ENCODE measurements at places on chromosomes 4 and X.

DNA sequence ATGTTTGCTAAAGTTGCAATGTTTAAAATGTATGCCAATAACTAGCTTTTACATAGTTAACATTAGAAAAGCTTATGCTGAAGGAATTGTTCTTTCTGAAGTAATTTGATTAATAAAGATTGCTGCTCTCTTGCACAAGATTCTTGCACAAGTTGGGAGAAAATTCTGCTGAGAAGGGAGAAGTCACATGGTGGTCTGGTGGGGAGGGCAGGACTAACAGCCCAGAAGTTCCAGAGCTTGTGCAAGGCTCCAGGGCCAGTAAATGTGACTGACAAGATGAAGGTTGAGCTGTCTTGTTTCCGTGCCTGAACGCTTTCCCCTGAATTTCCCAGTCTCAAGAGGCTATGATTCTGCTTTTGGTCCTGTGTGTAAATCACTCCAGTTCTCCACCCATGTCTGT, 112.9 kb upstream of the VCX start:
- DNase-seq: peak; percentile 2

GRCh38 chr4:69167300-69167699, 47.2 kb downstream of the UGT2B11 start:
- no peak for DNase-seq

DNA sequence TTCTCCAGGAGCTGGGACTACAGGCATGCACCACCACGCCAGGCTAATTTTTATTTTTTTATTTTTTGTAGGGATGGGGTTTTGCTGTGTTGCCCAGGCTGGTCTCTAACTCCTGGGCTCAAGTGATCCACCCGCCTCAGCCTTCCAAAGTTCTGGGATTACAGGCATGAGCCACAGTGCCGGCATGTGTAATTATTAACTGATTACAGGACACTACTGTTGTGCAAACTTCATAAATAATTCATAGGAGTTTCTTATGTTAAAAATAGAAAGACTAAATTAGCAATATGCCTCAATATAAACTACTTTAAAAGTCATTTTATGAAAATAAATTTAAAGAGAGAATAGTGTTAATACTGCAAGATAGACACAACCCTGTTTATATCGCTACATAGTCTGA, 221.9 kb downstream of the SNCA start:
- DNase-seq: no peak

- no peak for DNase-seq
Observed at GRCh38 chr4:154634058-154634457, 21.6 kb upstream of the FGG start.

DNA sequence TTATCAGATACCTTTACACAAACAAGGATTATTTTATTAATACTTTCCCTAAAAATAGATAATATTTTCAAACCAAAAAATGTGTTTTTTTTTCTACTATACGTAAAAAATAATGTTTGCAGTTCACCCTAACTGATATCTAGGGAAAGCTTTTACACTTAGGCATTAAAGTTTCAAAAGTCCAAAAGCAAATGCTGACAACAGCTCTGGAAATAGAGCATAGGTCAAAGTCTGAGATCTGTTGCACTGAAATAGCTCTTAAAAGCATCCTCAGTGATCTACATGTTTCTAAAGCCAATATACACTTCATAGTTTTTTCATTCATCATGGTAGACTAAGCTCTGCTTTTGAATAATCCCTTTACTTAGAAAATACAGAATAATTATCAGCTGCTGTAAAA, 222.8 kb downstream of the TRAM1L1 start:
- no peak for DNase-seq

DNA sequence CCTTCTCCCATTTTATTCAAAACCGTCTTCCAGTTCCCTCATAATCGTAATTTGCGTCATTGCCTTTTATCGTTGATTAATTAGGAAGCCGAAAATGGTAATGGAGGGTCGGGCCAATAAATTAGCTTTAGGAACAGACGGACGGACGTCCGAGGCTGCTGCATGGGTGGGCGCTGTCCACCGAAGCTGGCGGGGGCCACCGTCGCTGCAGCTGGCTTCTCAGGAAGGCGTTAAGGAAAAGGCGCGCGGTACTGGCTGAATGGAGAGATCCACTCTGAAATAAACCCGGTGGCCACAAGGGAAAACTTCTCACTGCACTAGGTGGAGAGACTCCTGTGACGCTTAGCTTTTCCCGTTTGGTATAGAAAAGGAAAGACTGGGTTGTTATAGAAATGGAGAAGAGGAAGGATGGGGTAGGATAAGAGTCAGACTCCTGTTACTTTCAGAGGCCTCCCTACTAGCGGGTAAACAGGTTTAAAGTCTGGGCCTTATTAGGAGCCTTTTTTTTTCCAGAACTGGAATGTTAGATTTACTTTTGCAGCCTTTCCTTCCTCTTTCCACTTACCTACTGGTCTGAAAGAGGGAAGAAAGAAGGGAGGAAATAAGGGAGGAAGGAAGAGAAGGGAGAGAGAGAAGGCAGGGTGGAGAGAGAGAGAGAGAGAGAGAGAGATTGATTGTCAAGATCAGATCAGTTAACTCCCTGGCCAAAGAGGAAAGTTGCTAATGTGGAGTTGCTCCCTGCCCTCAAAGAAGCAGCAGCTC, 11.3 kb upstream of the PRDM8 start:
- DNase-seq: no peak

GRCh38 chrX:45710081-45710801, 509.6 kb upstream of the DIPK2B start:
- no peak for DNase-seq

DNA sequence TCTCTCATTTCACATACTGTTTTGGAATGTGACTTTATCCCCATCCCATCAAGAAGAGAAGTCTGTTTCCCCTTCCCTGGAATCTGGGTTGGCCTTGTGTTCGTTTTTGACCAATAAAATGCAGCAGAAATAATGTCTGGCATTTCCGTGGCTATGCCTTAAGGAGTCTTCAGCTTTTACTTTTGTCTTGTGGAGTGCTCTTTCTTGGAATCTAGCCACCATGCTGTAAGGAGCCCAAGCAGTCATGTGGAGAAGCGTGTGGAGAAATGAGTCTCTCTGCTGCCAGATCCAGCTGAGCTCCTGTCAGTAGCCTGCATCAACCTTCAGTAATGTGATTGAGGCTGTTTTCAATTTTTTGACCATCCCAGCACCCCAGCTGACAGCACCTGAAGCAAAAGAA, 84.4 kb upstream of the ARMCX2 start:
- no peak for DNase-seq

- DNase-seq: no peak
Observed at GRCh38 chr4:3135155-3136011, 60.9 kb downstream of the HTT start.

DNA sequence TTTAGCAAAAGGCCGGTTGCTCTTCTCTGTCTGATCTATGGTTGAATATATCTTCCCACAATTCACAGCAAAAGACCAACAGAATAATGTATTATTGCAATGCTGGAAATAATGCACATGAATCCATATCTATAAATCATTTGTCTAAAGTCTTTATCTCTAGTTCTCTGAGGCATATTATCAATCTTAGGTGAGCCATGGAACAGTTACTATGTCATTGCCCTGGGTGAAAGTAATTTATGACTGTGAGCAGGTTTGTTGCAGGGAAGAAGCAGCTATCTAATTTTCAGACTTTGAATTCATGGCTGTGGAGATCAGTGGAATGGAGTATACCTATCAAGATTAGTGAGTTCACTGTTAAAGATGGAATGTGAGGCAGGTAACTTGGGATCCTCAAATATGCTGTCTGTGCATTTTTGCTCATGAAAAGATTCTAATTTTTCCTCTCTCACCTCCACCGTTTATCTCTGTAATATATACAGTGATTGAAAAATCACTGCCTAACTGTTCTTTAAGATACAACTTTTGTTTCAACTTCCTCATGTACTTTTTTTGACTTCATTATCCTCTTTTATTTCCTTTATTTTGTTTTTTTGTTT, 256.8 kb upstream of the ARSJ start:
- DNase-seq: no peak

DNA sequence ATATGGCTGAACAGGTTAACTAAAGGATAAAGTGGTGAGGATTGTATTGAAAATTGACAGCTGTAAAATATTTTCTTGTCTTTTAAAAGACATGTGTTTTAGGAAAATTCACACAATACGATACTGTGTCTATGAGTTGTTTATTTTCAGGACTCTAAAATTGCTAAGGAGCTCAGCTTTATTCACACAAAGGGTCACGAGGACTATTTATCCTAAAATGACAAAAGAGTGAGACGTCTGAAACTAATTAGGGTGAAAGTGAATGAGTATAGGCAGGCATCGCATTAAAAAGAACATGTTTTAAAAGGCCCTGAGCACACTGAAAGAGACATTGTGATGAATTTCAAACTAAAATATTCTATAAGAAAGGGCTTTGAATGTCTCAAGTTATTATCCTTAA, 304.7 kb downstream of the SH2D1A start:
- no peak for DNase-seq

- no peak for DNase-seq
Observed at GRCh38 chrX:45781901-45782553, 581.4 kb upstream of the DIPK2B start.

GRCh38 chr4:175542786-175543185, 269.3 kb downstream of the GPM6A start:
- DNase-seq: no peak

DNA sequence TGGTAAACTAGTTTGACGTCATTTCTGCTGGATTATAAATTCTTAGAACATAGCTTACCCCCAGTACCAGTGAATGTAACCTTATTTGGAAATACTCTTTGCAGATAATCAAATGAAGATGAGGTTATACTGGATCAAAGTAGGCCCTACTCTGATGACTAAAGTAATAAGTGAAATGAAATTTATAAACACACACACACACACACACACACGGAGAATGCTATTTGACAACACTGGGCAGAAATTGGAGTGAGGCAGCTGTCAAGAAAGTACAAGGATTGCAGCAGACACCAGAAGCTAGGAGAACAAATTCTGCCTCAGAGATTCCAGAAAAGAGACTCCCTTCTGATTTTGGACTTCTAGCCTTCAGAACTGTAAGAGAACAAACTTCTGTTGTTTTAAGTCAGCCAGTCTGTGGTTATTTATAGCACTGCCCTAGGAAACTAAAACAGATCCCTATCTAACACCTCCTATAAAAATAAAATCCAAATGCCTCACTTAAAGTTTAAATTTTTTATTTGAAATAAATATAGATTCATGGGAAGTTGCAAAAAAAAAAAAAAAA, 448.6 kb downstream of the PCDH18 start:
- no peak for DNase-seq

DNA sequence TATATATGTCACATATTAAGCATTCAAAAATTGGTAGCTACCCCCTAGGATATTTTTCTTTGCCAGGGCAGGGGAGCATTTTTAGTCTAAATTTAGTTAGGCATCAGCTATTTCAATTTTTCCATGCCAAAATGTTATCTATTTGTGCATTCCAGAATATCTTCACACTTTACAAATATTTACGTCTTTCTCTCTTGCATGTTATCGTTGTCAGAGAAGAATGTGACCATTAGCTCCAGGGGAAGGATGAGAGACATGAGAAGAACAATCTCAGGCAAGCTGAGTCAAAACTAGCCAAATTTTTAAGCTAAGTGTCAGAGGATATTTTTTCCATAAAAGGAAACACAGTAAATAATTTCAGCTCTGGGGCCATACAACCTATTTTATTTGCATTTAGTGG, 885.0 kb upstream of the EPHA5 start:
- DNase-seq: no peak

DNA sequence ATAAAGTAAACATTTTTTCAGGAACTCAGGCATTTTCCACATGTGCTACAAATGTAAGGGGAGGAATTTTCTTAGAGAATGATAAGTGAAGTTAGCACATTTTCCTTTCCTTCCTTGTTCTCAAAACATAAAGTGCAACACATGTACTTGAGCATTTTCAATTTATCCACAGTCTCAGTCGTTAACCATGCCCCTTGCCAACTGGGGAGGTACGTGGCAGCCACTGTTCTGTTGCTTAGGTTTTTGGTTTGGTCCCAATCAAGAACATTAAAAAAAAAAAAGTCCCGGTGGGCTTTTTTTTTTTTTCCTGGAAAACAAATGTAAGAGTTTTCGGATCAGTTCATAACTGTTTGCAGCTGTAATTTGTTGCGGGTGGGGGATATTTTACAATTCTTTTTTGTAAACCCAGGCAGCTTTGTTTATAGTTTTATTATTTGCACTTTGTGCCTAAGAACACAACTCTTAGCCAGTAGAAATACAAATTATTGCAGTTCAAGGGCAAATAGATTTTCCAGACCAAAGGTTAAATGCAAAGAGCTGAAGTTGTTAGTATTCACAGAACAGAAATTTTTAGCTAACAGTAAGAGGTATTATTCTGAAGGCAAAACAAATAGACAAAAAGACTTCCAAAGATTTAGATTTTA, 112.1 kb upstream of the NAP1L5 start:
- DNase-seq: no peak

DNA sequence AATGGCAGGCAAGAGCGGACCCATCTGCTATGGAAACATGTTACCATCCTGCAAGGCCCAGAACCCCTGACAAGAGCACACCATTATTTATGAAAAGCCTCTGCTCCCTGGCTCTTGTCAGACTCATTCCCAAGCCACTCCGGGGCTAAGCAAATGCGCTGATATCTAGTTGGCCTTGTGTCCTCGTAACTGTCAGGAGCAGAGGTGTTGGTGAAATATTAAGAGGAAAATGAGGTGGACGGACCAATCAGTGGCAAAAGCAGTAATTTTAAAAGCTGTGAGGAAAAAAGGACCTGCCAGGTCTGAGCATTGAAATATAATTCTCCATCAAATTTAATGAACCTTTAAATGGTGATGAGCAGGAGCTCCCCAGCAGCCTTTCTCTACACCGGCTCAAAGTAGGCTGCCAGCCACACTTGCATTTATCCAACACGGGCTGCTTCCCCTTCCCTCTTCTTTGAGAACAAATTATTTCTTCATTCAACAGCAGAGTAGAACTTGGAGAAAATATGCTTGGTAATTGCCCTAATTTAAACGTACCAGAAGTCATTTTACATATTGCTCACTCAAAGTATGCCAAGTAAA, 214.3 kb downstream of the RASL11B start:
- no peak for DNase-seq

GRCh38 chrX:41043674-41044345, 41.4 kb upstream of the USP9X start:
- DNase-seq: no peak

GRCh38 chr4:2459589-2460349, 9.1 kb upstream of the RNF4 start:
- no peak for DNase-seq

DNA sequence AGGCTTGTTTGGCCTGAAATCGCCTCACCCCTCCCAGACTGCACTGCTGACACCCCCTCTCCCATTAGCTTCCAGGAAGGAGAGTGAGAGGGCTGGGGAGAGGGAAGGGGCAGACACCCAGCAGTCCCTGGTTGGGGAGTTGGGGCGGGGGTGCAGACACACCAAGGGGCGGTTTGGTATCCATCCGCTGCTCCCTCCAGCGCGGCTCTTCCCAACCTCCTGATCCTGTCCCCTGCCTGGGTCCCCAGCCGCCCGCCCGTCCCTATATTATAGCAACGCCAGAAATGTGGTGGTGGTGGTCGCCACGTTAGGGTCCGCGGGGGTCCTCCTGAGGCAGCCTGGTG, 24.9 kb downstream of the GPRASP3 start:
- DNase-seq: no peak

- DNase-seq: no peak
Observed at GRCh38 chr4:53852343-53852742, 212.1 kb downstream of the CHIC2 start.

- DNase-seq: no peak
Observed at GRCh38 chr4:160835789-160836188, 1328.0 kb downstream of the FSTL5 start.
